ENCODE measurements at places on chromosomes 2 and 18. TPM values are rescaled to one million over a fixed set of nuclear protein-coding genes. Genes with fewer than 3 reads are reported as not detected.

GRCh38 chr2:65688141-65688886 is 255.9 kb upstream of the SPRED2 start:
- no peak overlapping the region for H3K4me3 ChIP-seq
- no peak for DNase-seq
- no peaks in the 10 kb centered on the region for H3K36me3 ChIP-seq
- no peak overlapping the region for H3K27ac ChIP-seq

DNA sequence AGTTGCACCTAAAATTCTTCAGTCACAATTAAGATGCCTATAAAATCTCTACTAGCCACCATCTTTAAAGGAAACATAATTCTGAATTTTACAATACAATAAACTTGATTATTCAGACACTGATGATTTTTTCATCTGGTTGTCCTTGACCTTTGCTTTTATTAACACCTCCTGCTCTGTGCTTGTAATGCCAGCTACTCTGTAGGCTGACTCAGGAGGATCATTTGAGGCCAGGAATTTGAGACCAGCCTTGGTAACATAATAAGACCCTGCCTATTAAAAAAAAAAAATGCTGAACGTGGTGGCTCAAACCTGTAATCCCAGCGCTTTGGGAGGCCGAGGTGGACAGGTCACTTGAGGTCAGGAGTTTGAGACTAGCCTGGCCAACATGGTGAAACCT is 38.3 kb downstream of the HAT1 start:
- H3K4me1 ChIP-seq, result no peaks in the 10 kb centered on the region
- no peak overlapping the region for H3K4me3 ChIP-seq
- H3K36me3 ChIP-seq, result peaks cover 12% of the 10 kb centered on the region
- DNase-seq, result no peak
- H3K27me3 ChIP-seq, result no peaks in the 10 kb centered on the region

- DNase-seq, result no peak
- H3K27ac ChIP-seq, result no peak overlapping the region
- H3K36me3 ChIP-seq, result no peaks in the 10 kb centered on the region
- no peak overlapping the region for H3K4me3 ChIP-seq
- peaks cover 67% of the 10 kb centered on the region for H3K27me3 ChIP-seq
- H3K4me1 ChIP-seq, result no peaks in the 10 kb centered on the region
Observed at GRCh38 chr2:105134081-105134480, 96.2 kb downstream of the MRPS9 start.

DNA sequence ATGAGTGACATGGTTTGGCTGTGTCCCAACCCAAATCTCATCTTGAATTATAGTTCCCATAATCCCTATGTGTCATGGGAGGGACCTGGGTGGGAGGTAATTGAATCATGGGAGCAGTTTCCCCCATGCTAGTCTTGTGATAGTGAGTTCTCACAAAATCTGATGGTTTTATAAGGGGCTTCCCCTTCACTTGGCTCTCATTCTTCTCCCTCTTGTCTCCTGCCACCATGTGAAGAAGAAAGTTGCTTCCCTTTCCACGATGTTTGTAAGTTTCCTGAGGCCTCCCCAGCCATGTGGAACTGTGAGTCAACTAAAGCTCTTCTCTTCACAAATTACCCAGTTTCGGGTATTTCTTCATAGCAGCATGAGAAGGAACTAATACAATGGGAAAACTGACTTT is 14.0 kb downstream of the DNAH7 start:
- no peaks in the 10 kb centered on the region for H3K4me1 ChIP-seq
- H3K27me3 ChIP-seq, result no peaks in the 10 kb centered on the region
- H3K27ac ChIP-seq, result no peak overlapping the region
- H3K4me3 ChIP-seq, result no peak overlapping the region

The GRB14 gene
- 3.4 TPM for total RNA-seq

The CKAP2L gene
- total RNA-seq, result 17.7 TPM
